NCI-H1436 (cell line): ENCODE measurements at places on chromosomes 11 and 22.

- no peak for DNase-seq
Observed at GRCh38 chr11:35065566-35065965, 73.4 kb upstream of the CD44 start.

DNA sequence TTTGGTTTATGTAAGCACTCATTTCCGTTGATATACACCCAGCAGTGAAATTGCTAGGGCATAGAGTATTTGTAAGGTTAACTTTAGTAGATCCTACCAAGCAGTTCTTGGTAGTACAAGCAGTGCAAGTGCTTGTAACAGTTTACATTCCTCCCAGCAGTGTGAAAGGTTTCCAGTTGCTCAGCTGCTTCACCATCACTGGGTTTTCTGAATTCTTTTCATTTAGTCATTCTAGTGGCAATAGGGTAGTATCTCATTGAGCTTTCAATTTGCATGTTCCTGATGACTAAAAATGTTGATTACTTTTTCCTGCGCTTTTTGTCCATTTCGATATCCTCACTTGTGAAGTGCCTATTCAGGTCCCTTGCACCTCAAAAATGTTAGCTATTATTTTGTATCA is 34.3 kb downstream of the ZNF202 start:
- no peak for DNase-seq

GRCh38 chr11:19122960-19123615 is 6.1 kb downstream of the ZDHHC13 start:
- DNase-seq = no peak

- DNase-seq = no peak
Observed at GRCh38 chr22:27613099-27614005, 188.2 kb downstream of the MN1 start.

- no peak for DNase-seq
Observed at GRCh38 chr11:126308271-126308671, 4.4 kb downstream of the DCPS start.

GRCh38 chr22:17371448-17371847 is 2.2 kb downstream of the CECR2 start:
- no peak for DNase-seq

DNA sequence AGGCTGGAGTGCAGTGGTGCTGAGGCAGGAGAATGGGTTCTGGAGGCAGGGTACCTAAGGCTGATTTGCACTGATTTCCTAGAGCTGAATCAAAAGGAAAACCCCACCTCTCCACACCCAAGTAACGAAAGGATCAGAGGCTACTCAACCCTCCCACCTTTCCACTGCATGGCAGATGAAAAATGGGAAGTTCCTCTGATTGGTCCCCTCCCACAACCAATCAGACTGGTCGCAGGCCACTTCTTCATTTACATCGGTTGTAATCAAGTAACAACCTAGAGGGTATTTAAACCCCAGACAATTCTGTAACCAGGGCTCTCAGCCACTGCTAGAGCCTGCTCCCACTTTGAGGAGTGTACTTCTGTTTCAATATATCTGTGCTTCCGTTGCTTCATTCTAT is 18.6 kb upstream of the PARVB start:
- DNase-seq = no peak

- no peak for DNase-seq
Observed at GRCh38 chr11:103880968-103881367, 155.5 kb upstream of the DDI1 start.

GRCh38 chr11:111310723-111311122 is 12.4 kb downstream of the POU2AF3 start:
- no peak for DNase-seq

DNA sequence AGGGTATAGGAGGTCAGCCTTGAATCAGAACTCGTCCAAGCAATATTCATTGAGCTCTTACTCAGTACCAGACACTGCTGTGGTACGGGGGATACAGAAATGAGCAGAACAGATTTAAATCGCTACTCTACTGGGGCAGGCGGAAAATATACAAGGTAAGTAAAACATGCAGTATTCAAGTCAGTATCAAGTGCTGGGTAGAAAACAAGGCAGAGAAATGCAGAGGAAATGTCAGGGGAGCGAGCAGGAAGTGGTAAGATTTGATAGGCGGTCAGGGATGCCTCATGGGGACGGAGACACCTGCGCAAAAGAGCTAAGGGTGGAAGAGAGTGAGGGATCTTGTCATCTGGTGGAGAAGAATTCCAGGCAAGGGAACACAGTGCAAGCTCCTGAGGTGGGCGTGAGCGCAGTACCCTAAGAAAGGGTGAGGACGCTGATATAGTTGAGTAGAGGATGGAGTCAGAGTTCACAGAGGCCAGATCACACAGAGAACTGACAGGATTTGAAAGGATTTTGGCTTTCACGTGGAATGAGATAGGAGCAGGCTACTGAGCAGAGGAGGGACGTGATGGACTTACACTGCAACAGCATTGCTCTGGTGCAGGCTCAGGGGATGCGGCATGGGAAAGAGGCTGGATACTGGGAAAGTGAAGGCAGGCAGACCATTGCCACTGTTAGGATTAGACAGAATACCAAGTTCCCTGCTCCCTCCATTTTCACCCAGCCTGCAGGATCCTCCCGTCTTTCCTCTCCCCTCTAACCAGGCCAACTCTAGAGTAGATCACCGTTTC is 35.8 kb downstream of the SC5D start:
- no peak for DNase-seq

DNA sequence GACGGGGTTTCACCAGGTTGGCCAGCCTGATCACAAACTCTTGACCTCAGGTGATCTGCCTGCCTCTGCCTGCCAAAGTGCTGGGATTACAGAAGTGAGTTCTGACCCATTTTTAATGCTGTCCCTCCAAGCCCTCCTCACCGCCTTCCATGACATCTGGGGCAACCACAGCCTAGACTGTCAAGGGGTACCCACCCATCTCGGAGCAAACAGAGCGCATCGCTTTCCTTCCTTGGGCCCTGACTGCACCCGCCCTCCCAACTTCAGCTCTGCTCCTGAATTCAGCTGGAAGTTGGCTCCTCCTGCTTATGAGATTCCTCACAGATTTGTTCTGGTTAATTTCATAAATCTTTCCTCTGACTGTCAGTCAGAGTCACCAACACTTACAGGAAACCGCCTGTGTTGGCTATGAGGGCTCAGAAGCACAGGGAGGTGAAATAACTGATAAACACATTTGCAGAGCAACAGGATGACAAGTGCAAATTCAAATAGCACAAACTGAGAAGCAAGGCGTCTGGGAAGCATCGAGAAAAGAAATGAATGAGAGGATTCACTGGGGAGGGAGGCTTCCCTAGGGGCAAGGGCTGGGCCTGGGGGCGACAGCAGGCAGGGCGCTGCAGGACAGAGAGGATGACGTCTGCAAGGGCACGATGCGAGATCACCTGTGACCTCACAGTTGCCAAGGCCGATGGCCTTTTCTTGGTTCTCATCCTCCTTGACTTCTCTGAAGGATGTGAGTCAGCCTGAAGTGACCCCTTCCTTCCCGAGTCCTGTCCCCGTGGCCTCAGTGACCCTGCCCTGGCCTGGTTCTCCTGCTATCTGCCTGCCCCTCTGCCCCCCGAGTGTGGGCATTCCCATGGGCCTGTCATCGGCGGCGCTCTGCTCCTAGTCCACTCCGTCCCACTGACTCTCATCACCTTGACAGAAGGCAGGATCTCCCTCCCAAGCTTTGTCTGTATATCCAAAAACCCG is 6.1 kb downstream of the IFT27 start:
- DNase-seq = no peak

DNA sequence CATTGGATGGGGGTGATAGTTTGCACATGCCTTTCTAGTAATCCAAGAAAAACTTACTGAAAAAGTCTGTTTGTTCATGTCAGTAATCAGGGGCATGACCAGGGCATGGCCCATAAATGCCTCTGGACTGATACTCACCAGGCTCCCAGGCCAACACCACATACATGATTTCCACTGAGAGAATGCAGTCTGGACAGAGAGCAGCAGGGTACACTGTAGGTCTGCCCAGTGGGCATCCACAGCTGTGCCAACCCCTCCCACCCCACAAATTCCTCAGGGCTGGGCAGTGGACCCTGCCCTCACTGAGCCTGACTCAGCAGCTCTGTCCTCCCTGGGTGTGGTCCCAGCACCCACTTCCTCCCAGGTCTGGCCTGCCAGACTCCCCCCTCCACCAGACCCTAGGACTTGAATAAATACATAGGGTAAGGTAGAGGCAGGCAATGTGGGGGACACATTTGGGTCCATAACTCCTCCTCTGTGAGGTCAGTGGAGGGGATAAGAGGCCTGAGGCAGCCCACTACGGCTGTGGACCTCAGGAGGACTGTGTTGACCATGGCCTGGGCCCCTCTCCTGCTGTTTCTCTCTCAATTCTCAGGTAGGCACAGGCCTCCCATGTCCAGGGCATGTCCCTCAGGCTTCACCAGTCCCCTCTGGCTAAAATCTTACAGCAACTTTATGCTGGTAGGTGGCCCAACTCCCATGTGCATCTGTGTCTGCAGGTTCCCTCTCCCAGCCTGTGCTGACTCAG is 92.2 kb upstream of the TOP3B start:
- DNase-seq = no peak

- no peak for DNase-seq
Observed at GRCh38 chr22:23836281-23836680, 2.5 kb downstream of the DERL3 start.

DNA sequence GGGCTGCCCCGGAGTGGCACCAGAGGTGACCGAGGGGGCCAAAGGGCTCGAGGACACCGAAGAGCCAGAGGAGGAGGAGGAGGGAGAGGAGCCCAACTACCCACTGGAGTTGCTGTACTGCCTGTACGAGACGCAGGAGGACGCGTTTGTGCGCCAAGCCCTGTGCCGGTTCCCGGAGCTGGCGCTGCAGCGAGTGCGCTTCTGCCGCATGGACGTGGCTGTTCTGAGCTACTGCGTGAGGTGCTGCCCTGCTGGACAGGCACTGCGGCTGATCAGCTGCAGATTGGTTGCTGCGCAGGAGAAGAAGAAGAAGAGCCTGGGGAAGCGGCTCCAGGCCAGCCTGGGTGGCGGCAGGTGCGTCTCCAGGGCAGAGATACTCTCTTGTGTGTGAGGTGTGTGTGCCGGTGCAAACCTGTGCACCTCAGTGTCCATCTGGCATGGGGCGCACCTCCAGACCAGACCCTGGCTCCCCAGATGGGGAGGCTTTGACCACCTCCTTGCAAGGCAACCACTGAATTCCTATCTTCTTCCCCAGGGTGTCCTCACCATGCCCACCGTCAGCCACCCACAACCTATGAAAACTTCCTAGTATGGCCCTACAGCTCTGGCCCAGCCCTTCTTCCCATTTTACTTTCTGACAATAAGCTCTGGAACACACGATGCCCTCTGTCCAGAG is 3.4 kb downstream of the NLRP6 start:
- DNase-seq = no peak

GRCh38 chr11:57977709-57978108 is 46.0 kb upstream of the OR9Q1 start:
- DNase-seq = no peak

GRCh38 chr11:75549370-75549958 is 12.6 kb upstream of the SERPINH1 start:
- no peak for DNase-seq

DNA sequence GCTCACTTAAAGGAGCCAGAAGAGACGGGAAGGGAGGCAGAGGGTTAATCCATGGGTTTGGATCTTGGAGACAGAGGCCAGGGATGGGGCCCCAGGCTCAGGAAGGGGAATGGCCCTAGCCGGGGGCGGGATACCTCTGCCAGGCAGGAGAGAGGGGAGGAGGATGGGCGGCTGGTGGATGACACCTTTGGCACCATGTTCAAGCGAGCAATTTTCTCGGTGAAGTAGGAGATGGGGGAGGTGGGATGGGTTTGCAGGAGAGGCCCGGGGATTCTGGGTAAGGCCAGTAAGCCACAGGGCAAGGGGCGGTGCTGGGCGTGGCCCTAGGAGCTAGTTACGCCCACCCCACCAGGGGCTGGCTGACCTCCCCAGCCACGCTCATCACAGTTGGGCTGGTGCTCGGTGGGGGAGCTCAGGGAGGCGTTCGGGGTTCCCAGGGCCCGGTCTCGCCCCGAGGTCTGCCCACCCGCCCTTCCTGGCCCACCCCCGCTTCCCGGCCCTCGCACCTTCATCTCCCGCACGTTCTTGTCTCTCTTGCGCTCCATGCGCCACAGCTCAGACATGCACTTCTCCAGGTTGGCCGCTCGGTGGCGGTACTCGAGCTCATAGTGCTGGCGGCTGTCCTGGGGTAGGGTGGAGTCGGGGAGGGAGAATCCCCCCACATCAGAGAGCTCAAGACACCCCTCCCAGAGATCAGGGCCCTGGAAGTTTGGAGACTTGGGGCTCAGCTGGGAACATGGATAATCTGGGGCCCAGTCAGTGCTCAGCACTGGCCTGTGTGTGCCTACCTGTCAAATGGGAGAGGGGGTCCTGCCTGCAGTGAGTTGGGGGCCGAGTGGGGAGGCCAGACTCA is 12.7 kb downstream of the BAIAP2L2 start:
- DNase-seq = no peak

GRCh38 chr11:118017111-118017510 is 30.9 kb downstream of the IL10RA start:
- no peak for DNase-seq

- DNase-seq = no peak
Observed at GRCh38 chr11:62508336-62509058, 38.1 kb downstream of the AHNAK start.

- peak; percentile 13 for DNase-seq
Observed at GRCh38 chr11:8794677-8795103, 112.1 kb downstream of the RPL27A start.

DNA sequence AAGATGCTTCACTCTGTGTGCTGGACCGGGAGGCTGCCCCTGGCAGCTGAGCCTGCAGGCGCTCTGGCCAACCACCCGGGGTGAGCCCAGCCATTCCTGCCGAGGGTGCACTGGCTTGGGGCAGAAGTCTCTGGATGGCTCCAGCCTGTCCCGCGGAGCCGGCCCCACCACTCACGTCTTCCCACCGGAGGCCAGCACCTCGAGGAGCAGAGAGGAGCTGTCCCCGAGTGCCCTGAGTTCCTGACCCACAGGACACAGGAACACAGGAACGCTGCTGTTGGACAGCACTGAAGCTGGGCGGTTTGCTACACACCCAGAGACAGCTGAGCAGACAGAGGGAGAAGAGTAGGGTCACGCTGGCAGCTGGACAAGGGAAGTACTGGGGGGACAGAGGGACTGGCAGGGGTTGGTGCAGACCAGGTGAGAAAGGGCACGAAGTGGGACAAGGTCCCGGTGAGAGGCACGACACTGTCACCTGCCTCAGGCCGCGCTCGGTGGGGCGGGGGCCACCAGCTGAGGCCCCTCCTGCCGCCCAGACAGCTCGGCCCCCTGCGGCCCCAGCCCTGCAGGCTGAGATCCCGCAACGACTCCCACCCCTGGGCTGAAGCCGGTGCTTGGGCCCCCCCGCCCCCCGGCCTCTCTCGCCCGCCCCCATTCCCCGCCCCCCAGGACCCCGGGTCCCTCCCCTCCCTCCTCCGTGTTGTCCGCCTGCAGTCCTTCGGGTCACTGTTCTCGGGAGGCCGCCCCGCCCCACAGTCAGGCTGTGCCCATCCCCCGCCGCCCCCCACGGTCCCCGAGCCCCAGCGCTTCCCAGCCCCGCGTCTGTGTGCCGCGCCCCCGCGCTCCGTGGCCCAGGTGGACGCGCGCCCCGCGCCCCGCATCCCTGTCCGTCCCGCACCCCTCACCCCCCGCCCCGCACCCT is 624 bp upstream of the B4GALNT4 start:
- no peak for DNase-seq

DNA sequence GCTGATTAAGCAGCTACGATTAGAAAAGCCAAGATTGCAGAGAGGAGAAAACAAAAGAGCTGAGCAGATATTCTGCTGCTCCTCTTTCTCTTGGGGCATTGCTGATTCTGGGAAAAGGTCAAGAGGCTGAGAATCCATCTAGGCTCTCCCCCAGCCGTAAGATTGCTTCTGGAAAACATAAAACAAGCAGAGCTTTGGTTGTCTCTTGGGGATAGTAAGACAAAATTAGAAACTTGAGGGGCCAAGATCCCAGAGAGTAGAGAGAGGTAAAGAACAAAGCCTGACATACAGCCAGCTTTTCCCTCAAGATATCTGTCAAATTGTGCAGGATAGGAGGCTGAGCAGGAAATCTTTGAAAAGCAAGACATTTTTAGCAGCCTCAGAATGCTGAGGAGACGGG is 158.2 kb downstream of the TTC28 start:
- DNase-seq = no peak
